ENCODE measurements at places on chromosomes 12 and 14. TPM values are rescaled to one million over a fixed set of nuclear protein-coding genes. Genes with fewer than 3 reads are reported as not detected.

DNA sequence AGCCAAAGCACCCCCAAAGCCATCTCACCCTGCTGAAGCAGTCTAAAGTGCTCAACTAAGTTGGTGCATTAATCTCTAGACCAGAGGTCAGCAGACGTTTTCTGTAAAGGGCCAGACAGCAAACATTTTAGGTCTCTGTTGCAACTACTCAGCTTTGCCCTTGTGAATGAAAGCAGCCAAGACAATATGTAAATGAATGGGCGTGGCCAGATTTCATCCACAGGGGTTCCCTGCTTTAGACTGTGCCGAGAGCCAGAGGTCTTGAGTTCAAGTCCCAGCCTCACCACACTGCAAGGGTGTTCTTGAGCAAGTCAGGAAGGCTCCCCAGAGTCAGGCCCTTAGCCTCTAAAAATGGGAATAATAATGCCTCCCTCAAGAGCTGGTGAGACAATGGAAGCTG is 166.2 kb downstream of the CHST11 start:
- DNase-seq: no peak

- DNase-seq: peak; percentile 24
These were observed 568.3 kb downstream of the TMEM121 start for GRCh38 chr14:106094654-106095189.

DNA sequence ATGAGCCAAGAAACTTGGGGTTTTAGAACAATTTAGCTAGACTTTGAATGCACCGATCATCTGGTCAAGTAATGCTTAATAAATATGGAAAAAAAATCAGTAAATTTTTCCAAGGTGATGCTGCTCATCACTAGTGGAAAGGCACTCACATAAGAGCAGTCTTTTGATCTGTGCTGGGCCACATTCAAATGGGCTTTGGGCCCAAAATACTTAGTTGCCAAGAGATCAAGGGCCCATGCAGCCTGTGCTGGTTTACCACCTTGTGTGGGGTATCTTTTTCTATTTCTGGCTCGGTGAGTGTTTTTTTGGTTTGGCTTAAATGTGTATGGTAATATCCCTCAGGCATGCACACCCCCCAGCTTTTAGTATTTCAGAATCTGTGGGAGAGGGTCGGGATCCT is 943.2 kb downstream of the TMTC2 start:
- DNase-seq: no peak

- DNase-seq: no peak
These were observed 13.7 kb downstream of the TCTN1 start for GRCh38 chr12:110627500-110628195.

- DNase-seq: no peak
These were observed 59.8 kb upstream of the MED13L start for GRCh38 chr12:116337312-116337711.

GRCh38 chr12:7933255-7933726 is 2.7 kb downstream of the SLC2A3 start:
- DNase-seq: peak; percentile 67

The LRFN5 gene
- 4.5 TPM for total RNA-seq

The RPGRIP1 gene
- not detected for total RNA-seq

- DNase-seq: no peak
These were observed 120.1 kb downstream of the AACS start for GRCh38 chr12:125185311-125185739.

- DNase-seq: peak; percentile 34
These were observed 44.8 kb downstream of the FBXW8 start for GRCh38 chr12:116955382-116956021.

The TMEM132C gene
- 0.41 TPM for total RNA-seq

The DCN gene
- 277 TPM for total RNA-seq

The CCNT1 gene
- 29.4 TPM for total RNA-seq

GRCh38 chr12:117284140-117284539 is 77.3 kb downstream of the NOS1 start:
- no peak for DNase-seq

The SLCO1C1 gene
- total RNA-seq: 0.79 TPM

- DNase-seq: no peak
These were observed 757 bp downstream of the ZC3H10 start for GRCh38 chr12:56118688-56119357.

- no peak for DNase-seq
These were observed 150.9 kb downstream of the TBX5 start for GRCh38 chr12:114254998-114255397.

- DNase-seq: no peak
These were observed 69.4 kb downstream of the MIA2 start for GRCh38 chr14:39303115-39303514.

DNA sequence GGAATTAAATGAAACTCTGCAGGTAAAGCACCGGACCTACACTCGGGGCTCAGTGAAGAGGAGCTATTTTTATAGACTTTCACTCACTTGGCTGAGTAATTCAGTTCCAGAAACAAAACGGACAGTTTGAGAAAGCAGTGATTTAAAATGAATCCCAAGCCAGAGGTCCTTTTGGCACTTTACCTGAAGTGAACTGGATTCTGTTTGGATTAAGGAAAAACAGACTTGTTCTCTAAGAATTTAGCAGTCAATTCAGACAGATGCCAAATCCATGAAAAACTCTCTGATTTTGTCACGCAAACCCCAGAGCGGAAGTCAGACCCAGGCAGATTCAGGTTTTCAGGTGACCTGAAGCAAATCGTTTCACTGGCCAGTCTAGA is 4.9 kb upstream of the VASH1 start:
- no peak for DNase-seq

DNA sequence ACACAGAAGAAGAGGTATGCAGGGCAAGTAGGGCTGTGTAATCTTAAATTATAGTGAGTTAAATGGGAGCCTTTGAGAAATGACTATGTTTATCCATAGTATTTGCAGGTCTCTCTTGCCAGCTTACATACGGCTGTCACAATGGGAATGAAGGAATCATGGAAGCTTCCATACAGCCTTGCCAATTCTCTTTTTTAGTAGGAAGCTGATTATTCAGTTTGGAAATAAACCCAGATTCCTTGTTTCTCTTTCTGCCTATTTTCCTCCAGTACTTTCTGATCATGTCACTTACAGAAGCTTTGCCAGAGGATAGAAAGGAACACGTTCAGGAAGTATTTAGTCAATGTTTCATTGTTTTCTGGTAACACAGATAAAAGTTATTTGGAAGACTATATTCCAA is 217.4 kb upstream of the DIO2 start:
- DNase-seq: no peak

- no peak for DNase-seq
These were observed 7.5 kb downstream of the NTF3 start for GRCh38 chr12:5439371-5439771.

DNA sequence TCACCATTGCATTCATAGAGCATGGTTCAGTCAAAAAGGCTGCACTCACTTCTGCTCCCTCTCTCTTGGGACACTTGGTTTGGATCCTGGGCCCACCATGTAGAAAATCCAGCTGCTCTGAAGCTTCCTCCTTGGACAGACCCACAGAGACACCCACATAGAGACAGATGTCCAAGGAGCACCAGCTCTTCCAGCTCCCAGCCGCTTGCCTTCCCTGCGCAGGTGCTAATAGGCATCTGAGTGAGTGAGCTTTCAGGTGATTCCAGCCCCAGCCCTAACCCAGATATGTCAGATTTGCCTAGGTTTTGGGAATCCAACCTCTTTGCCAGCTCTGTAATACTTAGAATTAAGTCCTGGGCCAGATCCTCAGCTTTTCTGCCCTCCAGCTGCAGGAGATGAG is 38.6 kb downstream of the DLK1 start:
- DNase-seq: no peak

The MYL2 gene
- 2.2 TPM for total RNA-seq

Measured in transverse colon (tissue), 4 donors.